ENCODE measurements at places on chromosomes 6 and 20.

- no peak for DNase-seq
These were observed 75.5 kb downstream of the HMGN3 start for GRCh38 chr6:79158856-79159516.

DNA sequence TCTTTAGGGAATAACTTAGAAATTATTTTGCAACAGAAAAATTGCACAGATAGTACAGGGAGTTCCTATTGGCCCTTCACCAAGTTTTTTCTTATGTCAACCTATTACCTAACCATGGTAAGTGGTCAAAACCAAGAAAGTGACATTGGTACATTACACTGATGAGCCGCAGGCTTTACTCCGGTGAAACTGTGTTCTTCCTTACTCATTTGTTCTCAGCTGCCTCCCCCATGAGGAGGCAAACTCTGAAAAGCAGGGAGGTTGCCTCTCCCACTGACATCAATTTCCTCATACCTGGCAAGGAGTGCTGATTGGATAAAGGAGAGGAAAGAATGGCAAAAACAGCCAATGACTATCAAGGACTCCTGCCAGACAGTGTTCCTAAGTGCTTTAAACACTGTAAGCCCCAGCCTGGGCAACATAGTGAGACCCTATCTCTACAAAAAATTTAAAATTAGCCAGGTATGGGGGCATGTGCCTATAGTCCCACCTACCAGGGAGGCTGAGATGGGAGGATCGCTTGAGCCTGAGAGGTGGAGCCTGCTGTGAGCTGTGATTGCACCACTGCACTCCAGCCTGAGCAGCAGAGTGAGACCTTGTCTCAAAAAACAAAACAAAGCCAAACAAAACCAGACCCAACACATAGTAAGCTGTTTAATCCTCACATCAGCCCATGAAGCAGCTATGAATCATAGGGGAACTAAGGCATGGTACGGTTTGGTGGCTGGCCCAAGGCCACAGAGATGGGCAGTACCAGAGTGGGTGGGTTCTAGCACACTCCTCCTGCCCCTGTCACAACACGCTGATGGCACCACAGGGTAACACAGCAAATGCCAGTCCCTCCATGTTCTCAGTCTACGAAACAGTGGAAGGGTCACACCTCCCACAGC lies 24.7 kb downstream of the C20orf203 start:
- no peak for DNase-seq

- peak; percentile 23 for DNase-seq
These were observed 29.9 kb upstream of the FAM210B start for GRCh38 chr20:56328861-56329260.

DNA sequence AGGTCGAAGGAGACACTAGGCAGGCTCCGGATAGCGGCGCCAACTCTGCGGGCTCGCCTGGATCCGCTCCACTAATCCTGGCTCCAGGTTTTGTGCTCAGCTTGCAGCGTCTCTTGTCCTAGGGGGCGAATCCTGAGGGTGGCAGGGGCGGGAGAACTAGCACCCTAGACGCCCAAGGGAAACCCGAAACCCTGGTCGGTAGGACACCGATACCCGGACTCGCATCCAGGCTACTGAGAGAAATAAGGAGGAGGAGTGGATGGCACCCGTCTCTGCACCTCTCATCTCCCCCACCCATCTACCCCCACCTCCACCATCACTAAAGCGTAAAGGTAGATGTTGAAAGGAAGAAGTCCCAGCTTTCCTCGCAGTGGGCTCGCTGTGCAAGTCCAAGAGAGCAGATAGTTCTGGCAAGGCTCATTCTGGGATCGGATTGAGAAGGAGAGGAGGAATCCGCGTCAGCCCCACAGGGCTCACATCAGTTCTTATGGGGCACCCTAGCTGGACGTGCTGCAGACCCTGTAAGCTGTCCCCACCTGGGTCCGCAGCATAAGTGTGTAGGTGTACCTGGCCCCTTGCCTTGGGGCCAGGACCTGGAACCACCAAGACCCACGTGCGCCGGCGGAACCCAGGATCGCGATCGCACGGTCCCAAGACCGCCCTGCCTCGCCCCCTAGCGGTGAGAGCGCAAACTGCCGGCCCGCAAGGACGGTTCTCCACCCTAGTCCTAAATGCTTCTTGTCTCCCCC lies 6.9 kb downstream of the SLC32A1 start:
- DNase-seq: peak; percentile 56

- DNase-seq: no peak
These were observed 903 bp downstream of the SLC4A11 start for GRCh38 chr20:3237958-3238615.

- DNase-seq: no peak
These were observed 85.4 kb downstream of the NDUFAF5 start for GRCh38 chr20:13870170-13870748.

DNA sequence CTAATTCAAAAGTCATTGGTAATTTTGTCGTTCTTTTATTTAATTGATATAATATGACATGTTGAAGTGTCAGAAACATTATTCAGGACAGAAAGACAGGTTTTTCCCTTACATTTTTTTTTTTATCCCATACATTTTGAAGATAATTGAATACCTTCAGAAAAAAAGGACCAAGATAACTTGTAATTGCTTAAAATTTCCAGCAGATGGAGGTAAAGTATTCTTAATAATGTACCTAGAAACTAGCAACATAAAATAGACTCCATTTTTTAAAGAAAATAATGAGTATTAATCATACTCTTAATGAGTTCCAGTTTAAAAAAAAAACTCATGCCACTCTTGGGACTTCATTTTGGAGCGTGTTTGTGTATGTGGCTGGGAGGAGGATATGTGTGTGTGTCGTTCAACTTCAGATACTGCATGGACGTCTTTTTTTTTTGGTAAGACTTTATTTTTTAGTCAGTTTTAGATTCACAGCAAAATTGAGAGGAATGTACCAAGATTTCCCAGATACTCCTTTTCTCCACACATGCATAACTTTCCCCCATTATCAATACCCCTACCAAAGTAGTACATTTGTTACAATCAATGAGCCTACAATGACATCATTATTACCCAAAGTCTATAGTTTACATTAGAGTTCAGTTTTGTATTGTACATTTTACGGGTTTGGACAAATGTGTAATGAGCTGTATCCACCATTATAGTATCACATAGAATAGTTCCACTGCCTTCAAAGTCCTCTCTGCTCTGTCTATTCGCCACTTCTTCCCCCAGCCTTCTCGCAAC lies 79.4 kb downstream of the ROS1 start:
- peak; percentile 39 for DNase-seq

DNA sequence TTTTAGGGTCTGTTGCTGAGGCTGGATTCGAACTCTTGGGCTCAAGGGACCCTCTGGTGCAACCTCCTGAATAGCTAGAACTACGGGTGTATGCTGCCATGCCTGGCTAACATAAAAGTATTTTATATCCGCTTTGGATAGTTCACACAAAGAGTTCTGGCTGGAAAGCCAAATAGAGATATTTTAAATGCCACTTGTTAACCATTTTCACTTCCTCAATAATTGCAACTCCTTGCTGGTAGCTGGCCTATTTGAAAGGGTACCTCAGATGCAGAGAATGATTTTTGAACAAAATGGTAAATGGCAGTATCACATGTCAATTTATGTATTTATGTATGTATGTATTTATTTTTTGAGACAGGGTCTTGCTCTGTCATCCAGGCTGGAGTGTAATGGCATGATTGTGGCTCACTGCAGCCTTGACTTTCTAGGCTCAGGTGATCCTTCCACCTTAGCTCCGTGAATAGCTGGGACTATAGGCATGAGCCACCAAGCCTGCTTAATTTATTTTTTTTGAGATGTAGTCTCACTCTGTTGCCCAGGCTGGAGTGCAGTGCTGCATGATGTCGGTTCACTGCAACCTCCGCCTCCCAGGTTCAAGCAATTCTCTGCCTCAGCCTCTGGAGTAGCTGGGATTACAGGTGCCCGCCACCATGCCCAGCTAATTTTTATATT lies 12.9 kb upstream of the JARID2 start:
- DNase-seq: no peak

DNA sequence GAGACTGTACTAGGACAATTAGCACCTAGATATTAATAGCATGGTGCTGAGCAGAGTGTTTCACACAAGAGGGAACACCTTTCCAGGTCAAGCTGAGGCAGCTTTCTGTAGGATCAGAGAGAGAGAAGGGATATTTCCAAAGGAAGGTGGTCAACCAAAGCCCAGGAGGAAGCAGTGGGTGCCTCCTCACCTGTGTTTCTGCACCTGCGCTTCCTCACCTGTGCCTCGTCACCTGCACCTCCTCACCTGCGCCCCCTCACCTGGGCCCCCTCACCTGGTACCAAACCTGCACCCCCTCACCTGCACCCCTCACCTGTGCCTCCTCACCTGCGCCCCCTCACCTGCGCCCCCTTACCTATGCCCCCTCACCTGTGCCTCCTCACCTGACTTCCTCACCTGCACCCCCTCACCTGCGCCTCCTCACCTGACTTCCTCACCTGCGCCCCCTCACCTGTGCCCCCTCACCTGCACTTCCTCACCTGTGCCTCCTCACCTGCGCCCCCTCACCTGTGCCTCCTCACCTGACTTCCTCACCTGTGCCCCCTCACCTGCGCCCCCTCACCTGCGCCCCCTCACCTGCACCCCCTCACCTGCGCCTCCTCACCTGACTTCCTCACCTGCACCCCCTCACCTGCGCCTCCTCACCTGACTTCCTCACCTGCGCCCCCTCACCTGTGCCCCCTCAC lies 67.9 kb downstream of the TTLL2 start:
- DNase-seq: no peak

DNA sequence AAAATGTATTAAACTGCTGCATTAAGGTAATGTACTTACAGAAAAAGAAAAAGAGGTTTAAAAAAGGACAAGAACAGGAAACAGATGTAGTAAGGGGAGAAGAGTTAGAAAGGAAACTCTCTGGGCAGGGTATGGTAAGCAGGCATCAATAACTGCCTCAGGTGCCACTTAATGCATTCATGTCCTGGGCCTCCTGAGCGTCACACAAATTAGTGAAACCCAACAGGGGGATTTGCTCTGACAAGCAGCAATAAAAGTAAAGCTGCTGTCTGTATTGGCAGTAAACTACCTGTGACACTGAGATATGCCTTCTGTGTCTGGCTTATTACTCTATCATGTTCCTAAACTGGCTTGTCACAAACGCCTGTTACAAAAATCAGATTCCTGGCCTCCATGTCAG lies 1.5 kb upstream of the EFHC1 start:
- no peak for DNase-seq

DNA sequence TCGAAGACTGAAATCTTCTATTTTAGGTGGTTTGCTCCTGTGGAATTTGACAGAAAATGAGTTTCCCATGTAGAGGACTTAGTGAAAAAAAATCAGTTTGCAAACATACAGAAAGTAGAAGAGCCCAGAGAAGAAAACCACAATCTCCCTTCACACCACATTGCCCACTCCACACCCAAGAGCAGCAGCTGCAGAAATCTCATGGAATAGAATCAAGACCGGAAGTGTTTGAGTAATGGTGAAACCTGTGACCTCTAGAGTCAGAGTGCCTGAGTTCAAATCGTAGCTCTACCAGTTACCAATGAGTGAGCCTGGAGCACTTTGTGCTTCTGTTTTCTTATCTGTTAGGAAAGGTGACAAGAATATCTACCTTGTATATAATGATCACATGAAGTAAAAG lies 4.6 kb downstream of the SIRPG start:
- no peak for DNase-seq

- DNase-seq: no peak
These were observed 6.3 kb downstream of the BRD2 start for GRCh38 chr6:32974541-32975308.

DNA sequence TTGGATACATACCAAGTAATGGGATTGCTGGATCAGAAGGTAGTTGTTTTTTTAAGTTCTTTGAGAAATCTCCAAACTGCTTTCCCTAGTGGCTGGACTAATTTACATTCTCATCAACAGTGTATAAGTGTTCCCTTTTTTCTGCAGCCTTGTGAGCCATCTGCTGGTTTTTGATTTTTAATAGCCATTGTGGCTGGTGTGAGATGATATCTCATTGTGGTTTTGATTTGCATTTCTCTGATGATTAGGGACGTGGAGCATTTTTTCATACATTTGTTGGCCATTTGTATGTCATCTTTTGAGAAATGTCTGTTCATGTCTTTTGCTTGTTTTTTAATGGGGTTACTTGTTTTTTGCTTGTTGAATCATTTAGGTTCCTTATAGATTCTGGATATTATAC lies 34.8 kb downstream of the TOP1 start:
- no peak for DNase-seq

- peak; percentile 38 for DNase-seq
These were observed 8.7 kb upstream of the APCDD1L start for GRCh38 chr20:58523971-58524315.

DNA sequence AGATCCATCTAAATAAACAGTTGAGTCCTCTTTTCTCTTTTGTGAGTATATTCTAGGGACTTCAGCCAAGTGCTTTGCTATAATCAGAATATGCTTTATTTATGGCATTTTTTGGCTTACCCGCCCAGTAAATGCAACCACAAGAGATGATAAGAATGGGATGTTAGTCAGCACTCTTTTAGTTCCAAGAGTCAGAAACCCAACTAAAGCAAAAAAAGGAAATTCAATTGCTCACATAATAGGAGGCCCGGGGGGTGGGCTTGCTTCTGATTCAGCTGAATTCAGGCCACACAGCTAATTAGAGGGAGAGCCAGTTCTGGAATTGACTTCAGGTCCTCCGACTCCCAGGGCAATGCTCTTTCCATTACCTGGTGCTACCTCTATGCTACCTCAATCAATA lies 250.6 kb downstream of the FARS2 start:
- DNase-seq: peak; percentile 83

- DNase-seq: no peak
These were observed 76.6 kb upstream of the VGLL2 start for GRCh38 chr6:117188627-117189201.

- DNase-seq: no peak
These were observed 10.0 kb downstream of the SNX5 start for GRCh38 chr20:17958373-17959256.

DNA sequence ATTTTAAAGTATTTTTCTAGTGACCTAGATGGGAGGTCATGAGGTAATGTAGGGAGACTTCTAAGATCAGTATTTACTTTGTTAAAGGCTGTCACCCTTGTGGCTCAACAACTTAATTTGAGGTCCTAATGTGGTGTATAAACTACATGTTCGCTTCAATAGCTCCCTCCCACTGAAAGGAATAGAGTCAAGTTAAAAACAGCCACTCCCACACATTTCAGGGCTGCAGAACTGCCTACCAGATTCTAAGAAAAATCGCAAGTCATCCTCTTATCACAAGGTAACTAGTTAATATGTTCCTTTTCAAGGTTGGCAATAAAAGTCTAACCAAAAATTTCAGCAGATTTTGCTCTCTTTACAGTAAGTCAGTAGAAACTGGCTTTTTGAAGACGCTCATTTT lies 15.1 kb downstream of the GSTA1 start:
- peak; percentile 71 for DNase-seq

- DNase-seq: peak; percentile 35
These were observed 52.7 kb downstream of the PYGB start for GRCh38 chr20:25300496-25301170.

Measured in fibroblast of skin of back (primary cell).